ENCODE measurements at places on chromosomes 2 and 18. TPM values are rescaled to one million over a fixed set of nuclear protein-coding genes. Genes with fewer than 3 reads are reported as not detected.

Gene FBXO48
- 1.8 TPM for total RNA-seq

Gene OXER1
- 2.1 TPM for total RNA-seq

- H3K27me3 ChIP-seq: no peaks in the 10 kb centered on the region
- H3K36me3 ChIP-seq: no peaks in the 10 kb centered on the region
- no peak for DNase-seq
- no peak overlapping the region for H3K27ac ChIP-seq
- no peak overlapping the region for H3K4me3 ChIP-seq
- no peaks in the 10 kb centered on the region for H3K4me1 ChIP-seq
These were observed 406.0 kb downstream of the CCDC85A start for GRCh38 chr2:56589835-56590234.

GRCh38 chr2:224302952-224303351, 99.0 kb downstream of the FAM124B start:
- no peak overlapping the region for H3K4me3 ChIP-seq
- DNase-seq: no peak
- no peaks in the 10 kb centered on the region for H3K36me3 ChIP-seq
- no peak overlapping the region for H3K27ac ChIP-seq
- no peaks in the 10 kb centered on the region for H3K4me1 ChIP-seq
- no peaks in the 10 kb centered on the region for H3K27me3 ChIP-seq

DNA sequence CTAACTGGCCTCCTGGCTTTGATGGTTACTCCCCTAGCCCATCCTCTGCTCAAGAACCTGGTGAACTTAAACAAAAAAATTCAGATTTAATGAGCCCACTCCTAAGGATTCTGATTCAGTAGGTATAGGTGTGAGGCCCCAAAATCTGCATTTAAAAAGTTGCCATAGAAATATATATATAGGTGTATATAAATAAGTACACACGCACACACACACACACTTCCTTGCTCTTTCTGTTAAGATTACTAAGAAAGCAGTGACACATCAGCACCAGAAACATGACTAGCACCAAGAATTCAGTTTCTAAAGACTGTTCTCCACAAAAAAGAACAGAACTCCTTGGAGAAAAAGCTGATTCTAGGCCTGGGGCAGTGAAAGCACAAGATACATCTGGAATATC, 17.8 kb downstream of the EML6 start:
- H3K36me3 ChIP-seq: no peaks in the 10 kb centered on the region
- H3K4me3 ChIP-seq: no peak overlapping the region
- H3K27me3 ChIP-seq: no peaks in the 10 kb centered on the region
- H3K27ac ChIP-seq: no peak overlapping the region

DNA sequence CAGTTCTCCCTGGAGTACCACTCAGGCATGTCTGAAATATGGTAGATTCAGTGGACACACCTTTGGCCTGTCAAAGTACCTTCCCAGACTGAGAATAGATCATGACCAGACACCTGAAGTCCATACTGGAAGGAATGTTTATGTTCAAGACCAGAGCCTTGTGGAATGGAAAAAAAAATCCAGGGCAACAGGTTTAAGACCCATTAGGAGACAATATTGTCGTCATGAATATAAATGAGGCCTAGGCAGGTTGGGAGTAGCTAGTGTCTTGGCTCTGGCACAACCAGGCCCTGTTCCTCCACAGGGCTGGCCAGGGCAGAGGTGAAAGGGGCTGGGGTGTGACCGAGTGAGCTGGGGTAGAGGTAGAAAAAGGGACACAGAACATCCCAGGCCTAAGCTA, 13.2 kb upstream of the ATRAID start:
- no peak overlapping the region for H3K27ac ChIP-seq
- no peaks in the 10 kb centered on the region for H3K4me1 ChIP-seq
- H3K36me3 ChIP-seq: peaks cover 42% of the 10 kb centered on the region

- peaks cover 19% of the 10 kb centered on the region for H3K27me3 ChIP-seq
- H3K36me3 ChIP-seq: no peaks in the 10 kb centered on the region
- DNase-seq: no peak
These were observed 139.8 kb upstream of the HS6ST1 start for GRCh38 chr2:128458505-128458904.

All from activated B cell treated with CpG ODN at 0.5 μM for 24 hours (primary cell).